ENCODE measurements at places on chromosomes 7 and 10. TPM values are rescaled to one million over a fixed set of nuclear protein-coding genes. Genes with fewer than 3 reads are reported as not detected.

FMC1 gene
- total RNA-seq, result 12.7 TPM

ASIC3 gene
- total RNA-seq, result 1.3 TPM

FBXL15 gene
- total RNA-seq, result 7.9 TPM

SOSTDC1 gene
- total RNA-seq, result not detected

TMEM140 gene
- 3.2 TPM for total RNA-seq

DNA sequence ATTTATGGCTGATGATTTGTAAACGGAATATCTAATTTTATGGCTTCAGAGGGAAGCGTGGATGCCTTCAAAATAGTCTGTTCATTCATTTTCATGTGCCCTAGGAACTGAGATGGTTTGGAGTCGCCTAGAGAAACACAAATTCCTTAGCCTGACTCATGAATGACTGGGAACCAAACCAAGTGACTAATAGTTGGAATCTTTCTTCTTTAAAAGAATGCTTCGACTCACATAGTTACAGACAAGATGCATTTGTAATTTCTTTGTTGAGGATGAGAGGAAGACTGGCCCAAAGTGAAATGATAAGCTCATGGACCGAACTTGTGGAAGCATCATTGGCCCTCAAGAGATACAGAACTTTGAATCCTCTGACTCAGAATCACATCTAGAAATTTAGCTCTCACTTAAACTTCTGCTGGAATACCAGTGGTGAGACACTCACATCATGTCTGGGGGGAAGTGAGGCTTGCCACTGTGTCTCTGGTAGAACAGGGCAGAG, 1107.2 kb downstream of the NRG3 start:
- H3K4me3 ChIP-seq, result no peak overlapping the region
- DNase-seq, result peak; percentile 72
- peak overlapping the region; percentile 48 for H3K27ac ChIP-seq
- H3K36me3 ChIP-seq, result no peaks in the 10 kb centered on the region
- no peaks in the 10 kb centered on the region for H3K27me3 ChIP-seq

DNA sequence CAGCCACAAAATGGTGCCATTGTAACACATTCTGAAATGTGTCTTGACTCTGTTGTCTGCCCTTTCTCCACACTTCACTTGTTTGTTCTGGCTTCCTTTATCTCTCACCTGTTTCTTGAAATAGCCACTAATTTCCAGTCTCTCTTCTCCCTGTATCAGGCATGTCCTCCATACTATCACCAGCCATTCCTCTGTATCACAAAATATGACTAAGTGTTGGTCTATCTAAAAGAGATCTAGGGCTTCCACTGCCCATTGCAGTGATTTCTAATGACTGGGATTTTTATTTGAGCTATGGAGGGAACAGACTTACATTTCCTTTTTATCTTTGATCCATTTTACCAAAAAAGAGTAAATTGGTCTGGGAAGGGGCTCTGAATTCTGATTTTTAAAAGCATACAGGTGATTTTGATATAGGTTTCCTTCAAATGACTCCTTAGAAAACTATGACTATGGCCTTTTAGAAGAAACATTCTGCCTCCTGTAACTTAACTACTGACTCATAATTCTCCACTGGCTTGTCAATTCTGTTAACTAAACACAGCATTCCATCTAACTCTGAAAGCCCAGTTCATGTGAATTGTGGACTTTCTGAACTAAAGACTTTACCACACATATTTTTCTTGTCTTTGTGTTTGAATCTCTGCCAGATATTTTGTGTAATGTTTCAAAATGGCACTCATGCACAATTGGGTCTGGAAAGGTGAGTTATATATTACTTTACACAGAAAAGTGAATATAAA, 1121.4 kb downstream of the XPNPEP1 start:
- no peak overlapping the region for H3K4me3 ChIP-seq
- DNase-seq, result no peak
- H3K27me3 ChIP-seq, result no peaks in the 10 kb centered on the region
- H3K4me1 ChIP-seq, result no peaks in the 10 kb centered on the region
- H3K36me3 ChIP-seq, result no peaks in the 10 kb centered on the region

DNA sequence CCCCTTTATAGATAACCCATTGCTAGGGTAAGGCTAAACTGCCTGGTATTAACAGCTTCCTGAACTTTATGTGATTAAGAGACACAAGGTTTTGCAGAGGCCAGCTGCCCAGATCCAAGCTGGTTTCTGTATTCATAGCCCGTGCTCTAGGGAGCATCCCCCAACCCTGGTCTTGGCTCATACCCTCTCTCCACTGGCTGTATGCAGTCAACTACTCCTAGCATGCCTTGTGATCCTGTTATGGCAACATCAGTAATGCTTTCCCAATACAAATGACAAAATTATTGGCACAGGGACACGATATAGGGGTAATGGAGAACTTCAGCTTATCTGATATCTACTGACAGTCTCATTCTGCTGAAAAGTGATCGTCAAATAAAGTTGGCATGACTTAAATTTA, 202.8 kb upstream of the MKLN1 start:
- no peaks in the 10 kb centered on the region for H3K4me1 ChIP-seq
- no peak for DNase-seq
- H3K36me3 ChIP-seq, result no peaks in the 10 kb centered on the region
- no peaks in the 10 kb centered on the region for H3K27me3 ChIP-seq

GRCh38 chr10:48255722-48256121, 18.8 kb downstream of the FRMPD2 start:
- H3K27ac ChIP-seq, result no peak overlapping the region
- no peak for DNase-seq
- H3K4me3 ChIP-seq, result no peak overlapping the region
- H3K4me1 ChIP-seq, result peaks cover 8% of the 10 kb centered on the region
- peaks cover 6% of the 10 kb centered on the region for H3K27me3 ChIP-seq

- H3K36me3 ChIP-seq, result no peaks in the 10 kb centered on the region
- H3K4me3 ChIP-seq, result no peak overlapping the region
- no peaks in the 10 kb centered on the region for H3K27me3 ChIP-seq
- no peak for DNase-seq
- H3K27ac ChIP-seq, result no peak overlapping the region
- no peaks in the 10 kb centered on the region for H3K4me1 ChIP-seq
These were observed 41.9 kb upstream of the FRMD4A start for GRCh38 chr10:14372606-14373005.

- H3K27me3 ChIP-seq, result no peaks in the 10 kb centered on the region
- H3K36me3 ChIP-seq, result peaks cover 14% of the 10 kb centered on the region
- H3K27ac ChIP-seq, result peak overlapping the region; percentile 81
These were observed 137.7 kb downstream of the SEMA3C start for GRCh38 chr7:80781146-80781545.

GRCh38 chr10:77247031-77247990, 390.3 kb downstream of the KCNMA1 start:
- H3K4me3 ChIP-seq, result no peak overlapping the region
- H3K27ac ChIP-seq, result no peak overlapping the region
- no peaks in the 10 kb centered on the region for H3K27me3 ChIP-seq
- H3K4me1 ChIP-seq, result no peaks in the 10 kb centered on the region

DNA sequence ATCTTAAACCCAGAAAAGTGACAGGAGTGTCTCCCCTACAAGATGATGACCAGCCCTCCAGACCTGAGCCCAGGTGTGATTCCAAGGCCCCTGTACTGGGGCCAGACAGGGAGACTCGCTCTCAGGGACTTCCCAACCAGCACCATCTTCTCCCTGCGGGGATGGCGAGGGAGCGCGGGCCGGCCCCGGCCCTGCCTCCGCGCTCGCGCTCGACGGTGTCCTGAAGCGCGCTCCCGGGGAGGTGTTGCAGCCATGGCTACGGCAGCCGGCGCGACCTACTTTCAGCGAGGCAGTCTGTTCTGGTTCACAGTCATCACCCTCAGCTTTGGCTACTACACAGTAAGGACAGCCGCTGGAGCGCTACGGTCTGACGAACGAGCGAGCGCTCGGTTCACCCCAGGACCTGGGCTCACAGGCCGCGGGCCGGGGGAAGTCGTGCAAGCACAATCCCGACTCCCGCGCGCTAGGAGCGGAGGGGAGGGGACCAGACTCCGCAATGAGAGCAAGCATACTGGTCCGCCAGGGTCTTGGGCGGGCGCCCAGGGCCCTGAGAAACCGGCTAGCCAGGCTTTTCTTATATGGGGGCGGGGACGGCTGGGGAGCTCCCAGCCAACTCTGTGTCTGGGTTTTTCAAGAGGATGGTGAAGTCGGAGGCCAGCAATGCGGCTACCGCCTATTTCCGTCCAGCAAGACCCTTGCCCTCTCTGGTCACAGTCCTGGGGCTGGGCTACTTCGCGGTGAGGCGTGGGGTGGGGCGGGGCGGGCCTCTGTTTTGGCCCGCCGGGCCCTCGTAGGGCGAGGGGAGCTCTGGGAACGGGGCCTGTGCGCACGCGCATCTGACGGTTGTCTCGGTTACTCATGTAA, at the start of gene TMEM254:
Gene TMEM254, plus strand, starts transcription at position 218 of the 864 bp plus-strand sequence. Its CDS starts 35 bp downstream, at position 253.
- no peaks in the 10 kb centered on the region for H3K27me3 ChIP-seq
- H3K4me3 ChIP-seq, result peak within 1 kb of the TSS; percentile 95
- H3K4me1 ChIP-seq, result no peaks in the 10 kb centered on the region
- no peaks in the 10 kb centered on the region for H3K36me3 ChIP-seq

- H3K27ac ChIP-seq, result no peak overlapping the region
- H3K27me3 ChIP-seq, result no peaks in the 10 kb centered on the region
- H3K4me1 ChIP-seq, result no peaks in the 10 kb centered on the region
- H3K36me3 ChIP-seq, result no peaks in the 10 kb centered on the region
- no peak overlapping the region for H3K4me3 ChIP-seq
- DNase-seq, result no peak
These were observed 79.3 kb upstream of the MDFIC start for GRCh38 chr7:114842551-114843065.

DNA sequence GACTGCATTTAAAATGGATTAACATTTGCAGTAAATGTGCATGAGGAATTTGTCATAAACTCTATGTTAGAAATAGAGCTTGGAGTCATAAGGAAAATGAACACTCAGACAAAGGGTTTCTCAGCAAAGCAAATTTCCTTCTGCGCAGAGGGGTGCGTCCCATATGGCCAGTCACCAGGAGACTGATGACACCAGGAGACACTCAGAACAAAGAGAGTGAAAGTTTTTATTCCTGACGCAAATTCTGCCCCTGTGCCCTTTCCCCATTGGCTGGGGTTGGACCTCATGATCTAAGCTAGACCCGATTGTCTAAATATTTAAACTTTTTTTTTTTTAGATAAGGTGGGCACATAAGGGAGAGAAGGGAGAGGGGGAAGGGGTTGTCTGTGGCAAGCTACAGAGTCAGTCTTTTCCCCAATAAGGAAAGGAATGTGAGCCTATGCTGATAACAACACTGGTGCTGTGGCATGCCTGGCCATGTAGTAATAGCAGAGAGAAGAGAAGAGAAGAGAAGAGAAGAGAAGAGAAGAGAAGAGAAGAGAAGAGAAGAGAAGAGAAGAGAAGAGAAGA, 202.0 kb downstream of the POM121L12 start:
- H3K27ac ChIP-seq, result no peak overlapping the region
- no peaks in the 10 kb centered on the region for H3K36me3 ChIP-seq
- H3K27me3 ChIP-seq, result no peaks in the 10 kb centered on the region
- no peak overlapping the region for H3K4me3 ChIP-seq
- H3K4me1 ChIP-seq, result no peaks in the 10 kb centered on the region

DNA sequence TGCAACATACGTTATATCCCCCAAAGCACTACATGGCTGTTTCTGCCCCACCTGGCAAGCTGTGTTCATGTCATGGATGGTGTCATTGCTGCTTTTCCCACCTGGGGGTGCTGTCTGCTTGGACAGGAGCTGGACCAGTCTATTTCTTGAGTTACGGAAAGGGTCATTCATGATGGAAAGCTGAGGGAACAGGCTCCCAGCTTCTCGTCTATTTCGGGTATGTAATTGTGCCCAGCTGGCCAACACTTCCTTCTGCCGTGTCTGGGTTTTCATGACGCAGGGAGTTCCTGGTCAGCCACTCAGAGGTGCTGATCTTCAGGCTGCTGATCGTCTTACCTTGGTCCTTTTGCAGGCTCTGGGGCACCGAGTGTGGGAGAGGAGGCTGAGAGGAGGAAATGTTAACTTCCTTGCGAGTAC, 8.6 kb downstream of the BTBD16 start:
- H3K4me1 ChIP-seq, result peaks cover 8% of the 10 kb centered on the region
- no peaks in the 10 kb centered on the region for H3K27me3 ChIP-seq
- no peak overlapping the region for H3K27ac ChIP-seq
- H3K4me3 ChIP-seq, result no peak overlapping the region
- H3K36me3 ChIP-seq, result no peaks in the 10 kb centered on the region

DNA sequence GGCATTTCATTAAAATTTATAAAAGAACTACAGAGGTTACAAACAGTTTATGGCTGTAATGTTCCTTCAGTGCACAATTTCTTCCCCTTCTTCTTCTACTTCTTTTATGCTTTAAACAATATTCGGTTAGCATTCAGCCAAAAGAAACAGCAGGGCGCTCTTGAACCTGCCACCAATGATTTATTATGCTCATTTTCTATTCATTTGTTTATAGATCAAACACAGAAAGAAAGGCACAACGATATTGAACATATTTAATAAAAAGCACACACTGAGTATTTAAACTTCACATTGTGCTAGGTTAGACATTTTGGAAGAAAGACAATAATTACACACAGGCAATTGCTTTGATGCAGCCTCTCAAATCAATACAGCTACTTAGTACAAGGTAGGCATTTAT, 1025.8 kb upstream of the LRRN3 start:
- no peak overlapping the region for H3K4me3 ChIP-seq
- no peak overlapping the region for H3K27ac ChIP-seq
- no peaks in the 10 kb centered on the region for H3K36me3 ChIP-seq

DNA sequence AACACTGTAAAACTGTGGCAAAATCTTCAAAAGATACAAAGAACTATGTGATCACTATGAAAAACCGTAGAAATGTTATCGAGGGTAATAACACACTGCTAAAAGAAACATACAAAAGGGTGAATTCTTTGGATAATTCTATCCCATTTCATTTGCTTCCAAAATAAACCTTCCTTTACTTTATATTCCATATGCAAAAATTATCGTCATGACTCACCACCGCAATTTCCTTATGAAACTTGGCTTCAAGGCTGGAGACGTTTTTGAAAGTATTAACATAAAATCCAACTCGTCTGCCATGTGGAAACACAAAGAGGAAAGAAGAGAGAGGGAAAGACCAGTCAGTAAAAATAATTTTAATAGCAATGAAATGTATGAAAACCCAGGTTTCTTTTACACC, 165.2 kb downstream of the AMPH start:
- H3K27ac ChIP-seq, result no peak overlapping the region
- H3K4me3 ChIP-seq, result no peak overlapping the region
- no peaks in the 10 kb centered on the region for H3K36me3 ChIP-seq
- DNase-seq, result no peak
- H3K4me1 ChIP-seq, result no peaks in the 10 kb centered on the region

DNA sequence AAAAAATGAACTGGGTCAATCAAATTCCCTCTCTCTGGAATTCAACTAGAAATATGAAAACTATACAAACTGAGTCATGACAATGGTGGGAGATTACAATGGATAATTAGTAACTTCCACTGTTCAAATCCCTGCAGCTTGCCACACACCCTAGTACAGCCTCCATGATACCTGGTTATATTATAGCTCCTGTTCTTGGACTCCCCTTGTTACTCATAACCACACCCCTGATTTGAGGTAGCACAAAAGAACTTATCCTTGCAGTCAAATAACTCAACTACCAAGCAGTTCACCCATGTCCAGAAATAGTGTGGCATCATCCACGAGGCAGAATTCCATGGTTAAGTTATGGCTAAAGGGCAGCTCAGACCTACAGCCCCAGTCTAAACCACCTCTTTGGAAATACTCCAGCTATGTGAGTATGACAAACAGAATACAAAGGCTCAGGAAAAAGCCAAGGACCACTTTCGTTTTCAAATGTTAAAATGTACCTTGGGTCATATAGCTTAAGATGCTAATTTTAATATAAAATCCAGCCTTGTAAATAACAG, 164.7 kb downstream of the CPEB3 start:
- no peak for DNase-seq
- H3K27ac ChIP-seq, result no peak overlapping the region
- no peaks in the 10 kb centered on the region for H3K27me3 ChIP-seq
- H3K4me3 ChIP-seq, result no peak overlapping the region

All from Panc1 (cell line).